ENCODE measurements at places on chromosomes 1 and 21. TPM values are rescaled to one million over a fixed set of nuclear protein-coding genes. Genes with fewer than 3 reads are reported as not detected.

GRCh38 chr1:155379631-155380090 lies 59.0 kb downstream of the RUSC1 start:
- no peak for DNase-seq

- DNase-seq = no peak
Observed at GRCh38 chr21:27528697-27529096, 561.8 kb upstream of the ADAMTS5 start.

GRCh38 chr1:38512789-38513188 lies 346.8 kb downstream of the RRAGC start:
- DNase-seq = no peak

DNA sequence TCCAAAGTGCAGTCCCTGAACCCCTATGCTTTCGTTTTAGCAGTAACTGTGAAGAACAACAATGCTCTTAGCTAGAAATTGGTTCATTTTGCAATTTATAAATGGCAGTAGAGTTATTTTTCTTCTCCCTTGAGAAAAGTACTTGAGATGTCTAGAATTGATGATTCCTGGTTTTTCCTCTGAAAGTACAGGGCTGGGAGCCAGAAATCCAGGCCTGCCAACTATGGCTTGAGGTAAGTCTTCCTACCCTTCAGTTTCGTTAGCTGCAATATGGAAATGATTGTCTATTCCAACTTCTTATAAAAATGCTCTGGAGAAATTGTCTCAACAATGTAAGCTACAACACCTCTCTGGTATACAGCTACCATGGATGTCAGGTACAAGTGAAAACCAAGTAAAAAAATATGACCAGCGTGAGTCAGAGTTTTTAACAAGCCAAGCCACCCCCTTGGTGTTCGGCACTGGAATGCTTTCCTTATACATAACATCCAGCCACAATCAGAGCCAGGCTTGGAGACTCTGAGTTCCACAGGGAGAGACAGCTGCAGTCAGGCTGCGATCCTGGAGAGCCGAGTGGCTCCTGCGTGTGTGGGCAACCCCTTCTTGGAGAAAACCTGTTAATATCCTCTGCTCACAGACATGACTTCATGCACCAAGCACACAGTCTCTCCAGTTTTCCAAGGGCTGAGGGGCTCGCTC lies 22.0 kb downstream of the TSPAN2 start:
- DNase-seq = no peak

- no peak for DNase-seq
Observed at GRCh38 chr1:157403203-157403602, 149.1 kb downstream of the FCRL5 start.

OLFM3 gene
- total RNA-seq = not detected

OMA1 gene
- total RNA-seq = 40.2 TPM

SLAMF8 gene
- 3.3 TPM for total RNA-seq

Measured in sciatic nerve (tissue), 2 donors.